ENCODE measurements at places on chromosomes 7 and 10. TPM values are rescaled to one million over a fixed set of nuclear protein-coding genes. Genes with fewer than 3 reads are reported as not detected.

Gene ACSM6
- total RNA-seq, result not detected

Gene SLC26A3
- total RNA-seq, result 0.48 TPM

Gene PRKCQ
- 26.2 TPM for total RNA-seq

Gene SLC26A5
- total RNA-seq, result not detected

Gene DIP2C
- total RNA-seq, result 0.20 TPM

Gene EBF3
- not detected for total RNA-seq

Gene MTURN
- total RNA-seq, result 3.3 TPM

Gene INMT
- 0.08 TPM for total RNA-seq

Gene HOXA2
- total RNA-seq, result not detected

Gene OPN4
- total RNA-seq, result not detected

Gene CUX1
- 20.7 TPM for total RNA-seq

Gene GSTO2
- total RNA-seq, result 0.33 TPM

Gene NAT16
- not detected for total RNA-seq

Gene NKX1-2
- not detected for total RNA-seq

Gene MEOX2
- not detected for total RNA-seq

Gene THNSL1
- total RNA-seq, result 4.0 TPM

Gene PTEN
- 32.8 TPM for total RNA-seq

Gene ZWINT
- total RNA-seq, result 72.3 TPM

Gene LDB1
- total RNA-seq, result 56.2 TPM

Gene HPSE2
- not detected for total RNA-seq

Gene COBL
- 0.03 TPM for total RNA-seq

Gene MYL10
- not detected for total RNA-seq

Gene SPDYE2
- total RNA-seq, result not detected

Data from activated T-cell treated with anti-CD3 and anti-CD28 coated beads, Interleukin-2, amount 50 U/mL, for 4 hours (primary cell).